ENCODE measurements at places on chromosomes 11 and 22.

DNA sequence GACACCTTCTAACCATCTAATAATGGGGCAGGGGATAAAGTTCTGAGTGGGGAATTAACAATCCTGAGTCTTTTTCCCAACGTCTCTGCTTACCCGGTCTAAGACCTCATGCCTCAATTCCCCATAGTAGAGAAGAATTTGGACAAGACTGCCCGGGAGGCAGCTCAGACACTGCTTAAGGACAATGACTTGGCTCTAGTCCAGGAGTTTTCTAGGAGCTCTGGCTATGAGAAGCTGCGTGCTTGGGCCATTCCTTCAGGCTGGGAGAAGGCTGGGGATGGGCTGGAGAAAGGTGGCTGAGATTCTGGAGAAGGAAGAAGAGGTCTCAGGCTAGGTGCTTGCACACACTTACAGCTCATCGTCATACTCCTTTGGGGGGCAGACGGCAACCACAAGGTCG is 19.8 kb upstream of the ABCC8 start:
- DNase-seq: no peak

GRCh38 chr11:47111318-47111804 is 65.3 kb downstream of the ARFGAP2 start:
- DNase-seq: peak; percentile 67

DNA sequence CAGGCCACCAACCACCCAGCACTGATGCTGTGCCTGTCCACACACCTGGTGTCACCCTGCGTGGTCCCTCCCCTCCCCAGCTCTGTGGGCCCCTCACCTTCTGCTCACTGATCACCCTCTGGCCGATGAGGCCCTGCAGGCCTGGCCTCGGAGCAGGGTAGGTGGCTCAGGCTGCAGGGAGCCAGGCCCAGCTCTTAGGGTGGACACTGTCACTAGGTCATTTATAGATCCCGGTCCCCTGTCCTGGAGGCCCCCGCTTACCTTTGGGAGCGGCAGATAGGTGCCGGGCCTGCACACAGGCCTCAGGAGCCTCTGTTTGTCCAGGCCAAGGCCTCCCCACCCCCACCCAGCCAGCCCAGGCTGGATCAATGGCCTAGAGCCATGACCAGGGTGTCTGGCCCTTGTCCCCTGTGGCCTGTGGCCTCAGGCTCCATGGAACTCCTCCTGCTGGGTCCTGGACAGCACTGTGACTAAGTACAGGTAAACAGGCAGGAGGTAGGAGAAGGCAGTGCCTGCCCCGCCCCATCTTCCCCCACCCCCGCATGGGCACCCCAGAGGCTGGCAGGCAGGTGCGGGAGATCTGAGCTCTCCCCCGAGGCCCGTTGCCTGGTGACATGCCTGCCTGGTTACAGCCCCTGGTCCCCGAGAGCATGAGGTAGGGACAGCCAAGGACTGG is at the start of gene TMPRSS6:
Gene TMPRSS6, minus strand, starts transcription at position 472 of the 676 bp plus-strand sequence. CDS start 6,296 bp downstream, outside the sequence.
- DNase-seq: no peak

- no peak for DNase-seq
These were observed 36.3 kb downstream of the CSNK2A3 start for GRCh38 chr11:11316651-11317230.

- DNase-seq: peak; percentile 95
These were observed at the start of gene TTC12 for GRCh38 chr11:113314389-113315301. Gene TTC12, plus strand, starts transcription at chr11:113314583. Its CDS starts 1,675 bp downstream, at chr11:113316258.

All from GM20000 (cell line).